BE2C (cell line): ENCODE measurements at places on chromosomes 1 and 21.

- DNase-seq = no peak
Measured at GRCh38 chr1:247638781-247639180, 33.4 kb downstream of the OR2G3 start.

DNA sequence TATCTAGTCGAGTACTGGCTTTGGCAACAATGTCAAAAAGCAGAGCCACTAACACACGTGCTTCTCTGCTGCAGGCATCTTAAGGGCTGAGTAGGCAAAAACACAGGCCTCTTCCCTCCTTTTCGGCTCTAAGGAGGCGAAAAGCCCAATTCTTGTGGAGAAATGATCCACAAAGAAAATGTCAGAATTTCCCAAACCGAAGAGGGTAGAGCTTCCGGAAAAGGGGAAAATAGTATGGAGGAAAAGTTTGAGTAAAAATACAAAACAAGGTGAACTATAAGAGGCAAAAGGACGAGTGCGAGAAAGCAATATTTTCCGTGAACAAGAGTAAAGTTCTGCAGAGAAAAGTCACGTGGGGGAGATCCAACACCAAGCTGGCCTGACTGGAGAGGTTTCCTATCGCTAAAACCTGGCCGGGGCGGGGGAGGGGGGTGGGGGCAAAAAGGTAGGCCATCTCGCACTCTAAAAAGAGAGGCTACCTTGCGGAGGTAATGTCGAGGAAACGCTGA, 551 bp downstream of the ZRANB2 start:
- DNase-seq = no peak

DNA sequence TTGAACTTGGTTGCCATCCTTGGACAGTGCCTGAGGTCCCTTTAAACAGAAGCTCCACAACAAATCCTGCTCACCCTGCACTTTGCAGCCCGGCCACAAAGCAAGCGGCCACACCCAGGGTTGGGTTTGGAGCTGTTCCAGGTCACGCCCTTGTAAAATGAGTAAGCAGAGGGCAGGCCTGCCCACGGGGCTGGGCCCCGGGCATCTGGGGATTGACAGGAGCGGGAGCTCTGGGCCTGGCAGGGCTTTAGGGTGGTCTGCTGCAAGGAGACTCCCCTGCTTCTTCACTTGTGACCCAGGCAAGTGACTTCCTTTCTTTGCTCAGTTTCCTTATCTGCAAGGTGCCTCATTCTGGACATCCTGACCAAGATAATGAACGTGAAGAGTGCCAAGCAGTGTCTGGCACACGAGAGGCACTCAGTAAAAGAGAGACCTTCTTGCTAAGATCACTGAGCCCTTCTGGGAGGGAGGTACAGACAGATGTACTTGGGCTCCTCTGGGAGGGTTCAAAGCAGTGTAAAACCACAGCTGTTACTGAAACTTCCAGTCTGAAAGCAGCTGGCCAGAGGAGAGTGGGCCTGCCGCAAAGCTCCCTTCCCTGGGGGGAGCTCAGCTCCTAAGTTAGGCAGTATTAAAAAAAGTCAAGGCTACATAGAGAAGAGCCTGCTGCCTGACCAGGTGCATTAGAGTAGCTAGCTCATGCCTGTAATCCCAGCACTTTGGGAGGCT, 2.6 kb downstream of the E2F2 start:
- DNase-seq = peak; percentile 79

DNA sequence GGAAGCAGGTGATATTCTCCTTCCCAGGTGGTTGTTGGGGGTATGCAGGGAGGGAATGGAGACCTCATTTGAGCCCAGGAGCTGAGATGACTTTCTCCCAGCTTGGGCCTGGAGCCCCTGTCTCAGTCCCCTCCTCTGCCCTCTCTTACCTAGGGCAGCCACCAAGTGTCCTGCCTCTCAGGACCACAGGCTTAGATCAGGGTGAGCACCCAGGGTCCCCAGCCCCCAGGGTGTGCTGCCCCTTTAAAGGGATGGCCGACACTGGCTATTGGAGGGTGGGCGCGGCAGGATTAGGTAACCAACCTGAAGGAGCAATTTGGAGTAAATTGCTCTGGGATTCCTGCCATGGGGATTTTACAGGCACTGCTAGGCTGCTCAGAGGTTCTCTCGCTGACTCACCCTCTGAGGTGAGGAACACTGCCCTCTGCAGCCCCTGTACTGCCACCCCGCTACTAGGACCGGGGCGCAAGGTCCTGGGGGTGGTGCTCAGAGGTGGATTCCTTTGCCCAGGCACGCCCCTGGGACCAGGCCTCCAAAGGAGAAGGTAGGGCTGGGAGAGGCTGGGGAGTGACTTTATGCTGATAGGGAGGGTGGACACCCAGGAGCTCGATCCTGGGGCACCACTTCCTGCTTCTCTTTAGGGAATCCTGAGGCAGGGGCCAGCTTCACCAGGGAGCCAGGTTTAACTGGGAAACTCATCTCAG, 1.5 kb downstream of the RPS6KA1 start:
- DNase-seq = no peak

DNA sequence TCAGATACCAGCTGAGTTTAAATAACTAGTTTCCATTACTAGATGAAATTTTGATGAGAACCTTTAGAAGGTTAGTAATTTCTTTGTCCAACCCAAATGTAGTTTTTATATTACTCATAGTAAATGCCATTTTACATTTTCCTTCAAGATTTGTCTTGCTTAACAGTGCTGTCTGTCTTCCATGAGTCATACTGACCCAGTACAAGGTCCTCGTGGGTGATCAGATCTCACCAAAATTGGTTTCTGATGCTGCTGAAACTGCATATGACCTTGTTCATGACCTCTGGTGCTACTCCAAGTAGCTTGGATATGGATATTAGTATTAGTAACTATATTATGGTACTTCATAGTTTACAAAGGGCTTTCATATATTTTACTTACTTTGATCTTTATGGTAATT, 207.1 kb downstream of the RYR2 start:
- DNase-seq = no peak

- DNase-seq = peak; percentile 5
Measured at GRCh38 chr1:226632922-226633351, 84.4 kb downstream of the STUM start.

- peak; percentile 91 for DNase-seq
Measured at GRCh38 chr1:183331091-183331742, 87.0 kb downstream of the NMNAT2 start.

DNA sequence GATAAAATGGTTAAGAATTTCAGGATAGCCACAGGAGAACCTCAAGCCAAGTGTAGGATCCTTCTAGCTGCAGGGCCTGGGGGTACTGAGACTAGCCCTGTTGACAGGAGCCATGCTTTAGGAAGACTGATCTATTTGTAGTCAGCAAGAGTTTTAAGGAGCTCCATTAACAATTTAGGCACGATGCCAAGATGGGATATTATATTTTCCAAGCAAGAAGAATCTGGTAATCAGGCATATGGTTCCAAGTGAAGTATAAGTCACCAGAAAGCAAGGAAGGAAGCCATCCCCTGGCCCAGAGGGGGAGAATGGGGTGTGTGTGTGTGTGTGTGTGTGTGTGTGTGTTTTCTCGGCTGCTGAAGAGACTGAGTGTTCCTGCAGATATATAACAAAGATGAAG, 7.0 kb downstream of the IFNAR2 start:
- DNase-seq = no peak

- DNase-seq = no peak
Measured at GRCh38 chr21:17119466-17120297, 393.2 kb upstream of the CXADR start.

- DNase-seq = peak; percentile 84
Measured at GRCh38 chr1:239879321-239880170, 212.1 kb upstream of the FMN2 start.

DNA sequence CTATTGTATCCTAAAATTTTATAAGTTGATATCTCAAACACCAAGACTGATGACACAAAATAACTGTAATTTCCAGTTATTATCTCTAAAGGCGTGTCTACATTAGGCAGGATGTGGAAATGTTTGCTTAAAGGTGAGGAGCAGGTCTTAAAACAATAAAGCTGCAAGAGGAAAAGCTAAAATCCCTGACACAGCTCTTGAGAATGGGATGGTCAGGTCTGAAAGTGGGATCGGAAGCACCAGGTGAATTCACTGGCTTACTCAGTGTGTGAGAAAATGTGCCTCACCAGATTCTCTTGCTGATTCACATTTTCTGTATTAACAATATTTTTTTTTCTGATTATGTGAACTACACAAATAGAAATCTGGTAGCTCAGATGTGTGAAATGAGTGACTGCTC, 421.9 kb upstream of the ADAMTS5 start:
- no peak for DNase-seq

GRCh38 chr21:42437786-42438185, 34.1 kb downstream of the UBASH3A start:
- DNase-seq = no peak

GRCh38 chr1:238468068-238468467, 577.3 kb upstream of the ZP4 start:
- no peak for DNase-seq

DNA sequence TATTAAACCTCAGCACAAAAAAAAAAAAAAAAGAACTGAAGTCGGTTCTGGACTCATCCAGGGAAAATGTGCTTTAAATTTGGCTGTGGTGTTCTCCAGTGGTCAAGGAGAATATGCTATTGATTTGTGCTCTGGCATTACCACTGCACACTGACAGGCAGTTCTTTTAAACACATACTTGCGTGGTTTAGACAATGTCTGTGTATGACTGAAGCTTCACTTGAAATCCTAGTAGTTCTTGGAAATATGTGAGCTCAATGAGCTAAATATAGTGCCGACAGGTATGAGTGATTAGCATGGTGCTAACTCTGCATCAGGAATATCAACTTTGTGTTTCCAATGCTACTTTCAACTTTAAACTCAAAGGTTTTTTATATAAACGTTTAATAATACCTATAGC, 415.6 kb downstream of the SMYD3 start:
- DNase-seq = no peak

DNA sequence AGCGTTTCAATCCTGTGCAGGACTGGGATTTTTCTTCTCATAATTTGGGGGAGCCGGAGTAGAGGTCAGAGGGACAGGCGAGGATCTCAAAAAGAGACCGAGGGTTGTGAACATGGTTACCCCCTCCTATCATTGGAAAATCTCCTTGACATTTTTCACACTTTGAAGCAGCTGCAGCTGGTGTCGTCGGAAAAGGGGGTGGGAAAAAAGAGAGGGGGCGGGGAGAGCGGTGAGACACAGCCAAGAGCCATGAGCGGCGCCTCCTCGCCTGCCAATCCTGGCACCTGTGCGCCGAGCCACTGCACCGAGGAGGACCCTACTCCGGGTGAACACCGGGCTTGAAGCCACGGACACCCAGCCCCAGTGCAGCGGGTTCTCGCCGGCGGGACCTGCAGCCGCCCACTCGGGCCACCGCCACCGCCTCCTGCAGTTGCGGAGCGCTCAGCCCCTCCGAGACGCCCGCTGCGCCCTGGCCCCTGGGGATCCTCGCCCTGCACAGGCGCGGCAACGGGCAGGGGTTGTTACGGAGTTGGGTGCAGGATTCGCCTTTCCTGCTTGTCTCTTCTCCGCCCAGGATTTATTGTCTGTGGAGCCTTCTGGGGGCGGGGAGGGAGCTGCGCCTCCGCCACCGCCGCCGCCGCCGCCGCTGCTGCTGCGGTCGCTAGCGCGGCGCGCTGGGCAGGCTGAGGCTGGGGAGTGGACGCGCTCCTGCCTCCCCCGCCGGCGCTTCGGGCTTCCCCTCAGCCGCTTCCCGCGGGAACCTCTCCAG, at the start of gene LRRC7:
Gene LRRC7, plus strand, starts transcription at position 271 of the 769 bp plus-strand sequence. CDS start 718 bp downstream, outside the sequence.
- DNase-seq = peak; percentile 18

GRCh38 chr1:230266456-230266855, 159.7 kb downstream of the PGBD5 start:
- DNase-seq = no peak
